ENCODE measurements at places on chromosomes 7 and 10. TPM values are rescaled to one million over a fixed set of nuclear protein-coding genes. Genes with fewer than 3 reads are reported as not detected.

DNA sequence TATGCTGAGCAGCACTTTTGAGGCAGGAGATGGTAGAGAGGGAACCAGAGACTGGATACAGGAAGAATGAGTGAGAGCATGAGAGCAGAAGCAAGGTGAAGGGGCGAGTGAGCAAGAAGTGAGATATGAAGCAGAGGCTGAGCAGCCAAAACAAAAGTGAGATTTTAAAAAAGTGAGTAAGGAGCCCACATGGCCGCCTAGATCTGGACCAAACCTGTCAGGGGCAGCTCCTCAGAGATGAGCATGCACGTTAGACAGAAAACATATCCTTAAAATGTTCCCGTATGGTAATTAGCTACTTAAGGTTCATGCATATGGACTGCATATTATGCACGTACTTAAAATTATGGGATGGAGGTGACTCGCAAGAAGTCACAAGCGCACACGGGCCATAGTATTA is 22.5 kb downstream of the TMEM176A start:
- no peak for DNase-seq

DNA sequence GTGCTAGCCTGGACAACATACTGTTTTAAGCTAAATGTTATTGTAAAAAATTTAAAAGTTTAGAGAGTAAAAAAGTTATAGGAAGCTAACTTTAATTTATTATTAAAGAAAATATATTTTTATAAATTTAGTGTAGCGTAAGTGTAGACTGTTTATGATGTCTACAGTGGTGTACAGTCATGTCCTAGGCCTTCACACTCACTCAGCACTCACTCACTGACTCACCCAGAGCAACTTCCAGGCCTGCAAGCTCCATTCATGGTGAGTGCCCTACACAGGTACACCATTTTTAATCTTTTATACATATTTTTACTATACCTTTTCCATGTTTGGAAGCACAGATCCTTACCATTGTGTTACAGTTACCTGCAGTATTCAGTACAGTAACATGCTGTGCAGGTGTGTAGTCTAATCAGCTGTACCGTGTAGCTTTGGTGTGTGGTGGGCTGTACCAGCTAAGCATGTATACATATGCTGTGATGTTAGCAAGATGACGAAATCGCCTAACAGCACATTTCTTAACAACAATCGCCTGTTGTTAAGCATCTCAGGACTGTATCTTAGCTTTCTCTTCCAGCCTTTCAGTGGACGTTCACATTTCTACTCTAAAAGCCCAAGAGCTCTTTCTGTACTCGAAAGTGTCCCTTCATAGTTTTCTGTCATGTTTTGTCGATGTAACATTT is 12.5 kb downstream of the RNF32 start:
- DNase-seq, result peak; percentile 23

FAM13C gene
- polyA plus RNA-seq, result 0.11 TPM

GRCh38 chr10:31789555-31789954 is 139.1 kb downstream of the ARHGAP12 start:
- DNase-seq, result no peak

GRCh38 chr7:112449353-112449752 is 907 bp upstream of the IFRD1 start:
- DNase-seq, result peak; percentile 75

- DNase-seq, result peak; percentile 41
These were observed 51.3 kb upstream of the TCF7L2 start for GRCh38 chr10:112898540-112899390.

GRCh38 chr7:40694026-40694809 is 559.4 kb downstream of the SUGCT start:
- DNase-seq, result no peak

DNA sequence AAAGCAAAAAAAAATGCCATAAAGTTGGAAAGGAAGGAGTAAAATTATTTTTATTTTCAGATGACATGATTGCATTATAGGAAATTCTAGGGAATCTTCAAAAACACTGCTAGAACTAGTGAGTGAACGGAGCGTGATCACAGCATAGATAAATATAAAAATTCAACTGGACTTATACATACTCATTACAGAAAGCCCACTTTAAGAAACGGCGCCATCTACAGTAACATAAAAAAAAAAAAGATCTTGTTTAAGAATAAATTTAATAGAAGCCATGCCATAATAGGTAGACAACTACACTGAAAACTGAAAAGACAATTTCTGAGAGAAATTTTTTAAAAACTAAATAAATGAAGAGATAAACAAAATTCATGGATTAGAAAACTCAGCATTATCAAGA is 623.1 kb upstream of the MGMT start:
- no peak for DNase-seq

VWDE gene
- 0.09 TPM for polyA plus RNA-seq

DNA sequence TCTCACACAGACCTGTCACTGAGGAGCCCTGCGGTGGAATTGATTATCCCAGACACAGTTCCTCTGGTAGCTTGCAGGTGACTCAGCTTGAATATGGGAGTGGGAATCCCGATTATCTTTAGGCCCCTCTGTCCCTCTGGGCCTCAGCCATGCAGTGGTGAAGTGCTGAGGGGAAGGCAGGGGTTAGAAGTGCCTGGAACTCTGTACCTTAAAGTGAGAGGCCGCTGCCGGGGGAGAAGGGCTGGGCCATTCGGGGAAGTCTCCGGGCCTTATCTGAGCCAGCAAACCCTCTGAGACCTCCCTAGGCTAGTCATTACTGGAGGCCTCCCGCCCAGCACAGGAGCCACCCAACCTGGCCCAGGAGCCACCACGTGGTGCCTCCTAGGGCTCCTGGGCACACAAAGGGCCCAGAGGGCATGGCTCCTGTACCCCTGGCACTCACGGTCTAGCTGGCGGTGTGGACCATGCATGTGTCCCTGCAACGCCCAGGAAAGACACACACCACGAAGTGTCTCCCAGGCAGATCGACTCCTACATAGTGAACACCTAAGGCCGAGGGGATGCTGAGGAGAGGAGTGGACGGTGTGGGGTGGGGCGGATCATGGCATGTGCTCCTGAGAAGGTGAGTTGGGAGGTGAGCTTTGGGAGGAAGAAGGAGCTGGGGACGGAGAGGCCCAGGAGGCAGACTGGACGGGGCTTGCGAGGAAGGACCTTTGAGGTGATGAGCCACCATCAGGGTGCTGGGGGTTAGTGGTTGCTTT is 56.2 kb downstream of the HK1 start:
- DNase-seq, result peak; percentile 60

- no peak for DNase-seq
These were observed 8.3 kb downstream of the FGF8 start for GRCh38 chr10:101767600-101767945.
